ENCODE measurements at places on chromosomes 16 and 17.
A peak's percentile ranks its signal among the peaks of the same experiment; 100 is the strongest.

DNA sequence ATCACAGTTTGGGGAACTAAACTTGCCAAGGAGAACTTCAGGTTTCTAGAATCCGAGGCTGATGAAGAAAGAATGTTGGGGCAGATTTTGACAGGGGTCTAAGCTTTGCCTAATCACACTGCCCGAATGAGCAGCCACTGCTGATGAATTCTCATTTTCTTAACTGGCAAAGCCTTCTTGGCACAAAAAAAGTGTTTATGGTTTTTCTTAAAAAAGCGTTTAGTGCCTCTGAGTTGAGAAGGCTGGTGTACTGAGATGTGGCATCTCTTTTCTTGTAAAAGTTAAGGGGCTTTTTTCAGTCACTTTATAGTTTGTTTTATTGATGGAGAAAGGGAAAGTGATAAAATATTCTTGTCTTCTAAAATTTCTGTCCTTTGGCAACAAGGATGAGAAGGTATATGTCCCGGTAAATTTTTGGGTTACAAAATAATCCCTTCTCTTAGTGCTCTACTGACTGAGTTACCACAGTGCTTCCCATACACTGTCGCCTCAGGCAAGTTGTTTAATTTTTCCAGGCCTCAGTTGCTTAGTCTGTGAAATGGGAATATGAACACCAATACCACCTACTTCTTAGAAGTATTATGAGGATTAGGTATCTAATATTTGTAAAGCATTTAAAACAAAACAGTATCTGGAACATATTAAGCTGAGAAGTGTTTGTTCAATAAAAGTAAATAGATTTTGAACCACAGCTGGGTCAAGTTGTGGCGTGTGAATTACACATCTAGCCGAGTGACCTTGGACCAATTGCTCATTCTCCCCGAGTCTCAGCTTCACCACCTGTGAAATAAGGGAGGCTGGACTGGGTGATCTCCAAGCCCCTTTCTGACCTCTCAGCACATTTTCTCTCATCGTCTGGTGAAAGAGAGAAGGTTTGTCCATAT is 320.8 kb downstream of the HAPSTR1 start:
- no peak for DNase-seq

DNA sequence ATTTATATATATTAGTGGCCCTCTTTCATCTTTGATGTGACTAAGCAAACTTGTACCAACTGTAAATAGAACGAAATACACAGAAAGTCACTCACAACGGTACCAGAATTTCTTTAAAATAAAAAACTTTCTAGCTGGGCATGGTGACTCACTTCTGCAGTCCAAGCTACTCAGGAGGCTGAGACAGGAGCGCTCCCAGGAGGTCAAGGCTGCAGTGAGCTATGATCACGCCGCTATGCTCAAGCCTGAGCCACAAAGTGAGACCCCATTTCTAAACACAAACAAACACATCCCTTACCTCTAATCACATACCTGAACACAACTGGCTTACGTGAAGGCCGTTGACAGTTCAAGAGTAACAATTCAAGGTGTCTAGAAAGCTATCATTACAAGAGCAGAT is 29.7 kb downstream of the STAT5B start:
- no peak for DNase-seq

DNA sequence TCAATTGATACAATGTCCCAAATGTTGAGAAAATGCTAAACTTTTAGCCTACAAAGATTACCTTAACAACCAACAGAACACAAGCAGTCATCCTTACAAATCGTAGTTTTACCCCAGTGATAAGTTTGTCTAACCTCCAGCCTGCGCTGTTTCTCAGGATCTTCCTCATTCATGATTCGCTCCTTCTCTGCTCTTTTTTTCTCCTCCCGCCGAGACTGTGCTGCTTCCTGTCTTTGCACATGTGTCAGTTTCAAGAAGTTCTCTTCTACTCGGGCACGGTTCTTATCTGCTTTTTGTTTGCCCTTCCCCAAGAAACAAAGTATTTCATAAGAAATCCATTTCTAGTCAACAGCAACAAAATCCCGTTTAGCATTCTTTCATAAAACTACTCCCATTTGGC is 10.2 kb upstream of the STRADA start:
- DNase-seq = no peak

DNA sequence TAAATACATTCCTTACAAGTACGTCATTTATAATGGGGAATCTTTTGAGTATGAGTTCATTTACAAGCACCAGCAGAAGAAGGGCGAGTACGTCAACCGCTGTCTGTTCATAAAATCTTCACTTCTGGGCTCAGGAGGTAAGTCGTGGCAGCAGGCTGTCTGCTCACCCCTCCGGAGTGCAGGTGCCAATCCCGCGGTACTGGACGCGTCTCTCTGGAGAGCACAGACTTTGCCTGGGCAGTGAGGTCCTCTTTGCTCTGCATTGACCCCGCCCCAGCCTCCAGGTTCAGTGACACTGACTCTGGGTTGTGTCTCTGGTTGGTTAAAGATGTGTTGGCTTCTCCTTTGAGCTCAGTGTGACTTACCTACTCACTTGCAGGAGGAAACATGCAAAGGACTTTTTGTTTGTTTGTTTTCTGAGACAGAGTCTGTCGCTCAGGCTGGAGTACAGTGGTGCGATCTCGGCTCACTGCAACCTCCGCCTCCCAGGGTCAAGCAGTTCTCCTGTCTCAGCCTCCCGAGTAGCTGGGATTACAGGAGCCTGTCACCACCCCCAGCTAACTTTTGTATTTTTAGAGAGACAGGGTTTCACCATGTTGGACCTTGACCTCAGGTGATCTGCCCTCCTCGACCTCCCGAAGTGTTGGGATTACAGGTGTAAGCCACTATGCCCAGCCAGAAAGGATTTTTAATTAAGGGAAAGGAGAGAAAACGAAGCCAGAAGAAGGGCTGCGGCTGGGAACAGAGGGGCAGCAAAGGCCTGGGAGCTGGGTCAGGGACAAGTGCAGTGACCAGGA is 31.2 kb downstream of the RNF213 start:
- DNase-seq = no peak

DNA sequence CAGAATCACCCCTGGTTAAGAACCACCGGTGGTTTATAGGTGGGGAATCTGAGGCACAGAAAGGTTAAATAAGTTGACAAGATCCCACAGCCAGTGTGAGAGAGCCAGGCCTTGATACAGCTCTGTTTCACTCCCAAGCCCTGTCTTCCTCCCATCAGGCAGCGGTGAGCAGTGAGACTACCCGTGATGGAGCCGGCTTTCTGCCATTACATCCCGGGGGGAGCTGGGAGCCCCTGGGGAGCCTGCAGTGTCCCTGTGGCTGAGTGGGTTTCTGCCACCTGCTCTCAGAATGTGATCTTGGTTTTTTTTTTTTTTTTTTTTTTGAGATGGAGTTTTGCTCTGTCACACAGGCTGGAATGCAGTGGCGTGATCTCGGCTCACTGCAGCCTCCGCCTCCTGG is 66.4 kb downstream of the ABCC1 start:
- no peak for DNase-seq

GRCh38 chr16:84692451-84693214 is 7.2 kb upstream of the USP10 start:
- DNase-seq = peak; percentile 30

DNA sequence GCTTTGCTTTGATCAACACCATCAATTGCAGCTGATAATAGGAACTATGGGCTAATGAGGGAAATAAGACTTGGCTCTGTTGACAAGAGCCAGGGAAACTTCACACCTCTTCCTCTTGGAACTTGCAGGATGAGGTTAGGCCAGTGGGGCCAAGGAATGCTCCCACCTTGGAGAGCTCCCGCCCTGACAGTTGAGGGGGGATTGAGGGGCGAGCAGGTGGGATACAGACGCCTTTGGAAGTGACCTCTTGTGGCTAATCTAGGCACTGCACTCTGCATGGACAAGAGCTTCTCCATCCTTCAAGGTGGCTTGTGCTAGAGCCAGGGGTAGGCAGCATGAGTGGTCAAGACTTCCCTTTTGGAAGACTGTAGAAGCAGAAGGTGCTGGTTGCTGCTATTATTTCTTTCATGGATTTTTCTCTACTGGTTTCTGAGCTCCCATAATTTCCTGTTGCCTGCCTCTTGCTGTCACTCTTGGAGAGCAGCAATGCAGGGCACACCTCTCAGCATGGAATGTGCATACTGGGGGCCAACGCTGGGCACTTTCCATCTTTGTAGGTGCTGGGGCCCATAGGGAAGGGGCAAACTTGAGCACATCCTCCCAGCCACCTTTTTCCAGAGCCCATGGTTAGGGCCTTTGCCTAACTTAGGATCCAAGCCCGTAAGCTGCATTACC is 2.3 kb upstream of the PHF12 start:
- peak; percentile 59 for DNase-seq

DNA sequence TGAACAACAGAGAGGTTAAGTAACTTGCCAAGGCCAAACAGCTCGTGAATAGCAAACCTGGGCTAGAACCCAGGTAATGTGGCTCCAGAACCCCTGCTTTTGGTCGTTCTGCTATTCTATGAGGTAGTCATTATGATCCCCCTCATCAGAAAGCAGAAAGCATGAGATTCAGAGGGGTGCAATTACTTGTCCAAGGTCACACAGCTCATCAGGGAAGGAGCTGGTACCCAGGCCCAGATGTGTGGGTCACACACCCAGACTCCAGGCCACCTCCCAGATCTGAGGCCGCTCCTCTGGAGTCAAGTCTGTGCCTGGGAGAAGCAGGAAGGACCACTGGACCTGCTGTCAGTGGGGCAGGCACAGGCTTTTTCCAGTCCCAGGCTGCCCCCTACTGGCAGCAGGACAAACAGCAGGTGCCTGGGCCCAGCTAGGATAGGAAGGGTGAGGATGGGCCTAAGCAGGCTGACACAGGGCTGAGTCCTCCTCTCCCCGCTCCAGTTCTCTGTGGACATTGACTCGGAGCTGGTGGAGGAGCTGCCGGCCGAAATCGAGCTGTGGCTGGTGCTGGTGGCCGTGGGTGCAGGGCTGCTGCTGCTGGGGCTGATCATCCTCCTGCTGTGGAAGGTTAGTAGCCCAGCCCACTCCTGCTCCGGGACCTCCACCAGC is 7.8 kb upstream of the PDK2 start:
- peak; percentile 61 for DNase-seq

- no peak for DNase-seq
These were observed 363.2 kb downstream of the SNX29 start for GRCh38 chr16:12339686-12340085.

- DNase-seq = no peak
These were observed 13.6 kb downstream of the UBFD1 start for GRCh38 chr16:23570992-23571632.

GRCh38 chr17:61815863-61816503 is 47.3 kb downstream of the BRIP1 start:
- no peak for DNase-seq

DNA sequence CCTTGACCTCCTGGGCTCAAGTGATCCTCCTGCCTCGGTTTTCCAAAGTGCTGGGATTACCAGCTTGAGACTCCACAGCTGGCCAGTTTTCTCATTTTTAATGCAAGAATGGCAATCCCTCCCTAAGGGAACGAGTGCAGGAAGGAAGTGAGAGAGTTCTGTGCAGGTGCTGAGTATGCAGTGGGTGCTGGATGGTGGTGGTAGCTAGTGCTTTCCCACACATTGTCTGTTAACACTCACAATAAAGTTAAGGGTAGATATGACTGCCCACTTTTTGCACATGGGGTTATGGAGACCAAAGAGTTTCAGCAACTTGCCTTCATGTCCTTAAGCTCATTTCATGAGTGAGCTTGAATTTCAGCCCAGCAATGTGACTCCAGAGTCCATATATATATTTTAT is 18.5 kb downstream of the RGS9 start:
- no peak for DNase-seq

GRCh38 chr16:53054670-53055485 is at the start of gene CHD9:
Gene CHD9 (plus strand): TSS chr16:53054991. CDS start chr16:53156090, 101,099 bp downstream.
- DNase-seq = peak; percentile 83

- DNase-seq = no peak
These were observed 228.2 kb downstream of the GRIN2A start for GRCh38 chr16:9953908-9954570.

DNA sequence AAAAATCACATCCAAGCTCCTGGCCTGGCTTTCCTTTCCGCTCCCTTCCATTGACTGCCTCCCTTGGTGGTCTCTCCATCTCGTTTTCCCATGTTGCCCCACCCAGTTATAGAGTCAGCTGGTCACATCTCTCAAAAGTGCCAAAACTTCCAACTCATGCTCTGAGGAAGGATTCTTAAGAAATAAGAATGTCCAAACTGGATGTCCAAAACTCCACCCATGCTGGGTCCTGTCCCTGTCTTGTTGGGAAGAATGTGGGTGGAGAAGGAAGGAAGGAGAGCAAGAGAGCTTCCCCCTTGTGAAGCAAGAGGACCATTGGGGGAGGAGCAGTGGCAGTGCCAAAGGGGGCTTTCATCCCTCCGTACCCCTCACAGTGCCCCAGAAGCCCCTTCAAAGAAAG is 44.6 kb upstream of the MAP3K14 start:
- DNase-seq = no peak

GRCh38 chr16:77705351-77705750 is 17.0 kb upstream of the NUDT7 start:
- no peak for DNase-seq

DNA sequence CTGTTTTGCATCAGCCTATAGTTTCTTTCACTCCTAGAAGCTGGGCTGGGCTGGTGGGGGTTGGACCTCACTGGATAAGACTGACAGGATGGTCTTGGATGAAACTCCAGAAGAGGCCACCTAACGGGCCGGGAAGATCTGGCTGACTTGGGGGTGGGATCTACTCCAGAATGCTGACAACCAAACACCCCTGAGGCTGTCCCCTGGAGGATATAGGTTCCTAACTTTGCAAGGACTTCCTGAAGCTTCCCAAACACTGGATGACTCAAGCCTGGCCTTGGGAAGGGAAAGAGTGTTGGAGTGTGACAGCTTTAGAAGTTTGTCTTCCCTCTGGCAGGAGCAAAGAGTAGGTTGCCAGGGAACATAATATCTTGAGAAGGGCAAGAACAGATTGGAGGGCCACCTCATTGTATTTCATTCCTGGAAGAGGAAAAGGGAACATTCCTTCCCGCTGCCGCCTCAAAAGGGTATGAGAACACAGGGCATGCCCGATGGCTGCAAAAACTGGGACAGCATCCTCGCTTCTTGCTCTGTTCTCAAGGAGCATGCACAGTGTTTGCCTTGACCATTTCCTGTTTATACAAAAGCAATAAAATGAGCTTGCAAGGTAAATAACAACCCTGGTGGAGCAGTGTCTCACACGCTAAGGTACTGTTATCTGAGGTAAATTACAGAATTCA is 6.8 kb upstream of the CYB5B start:
- no peak for DNase-seq

DNA sequence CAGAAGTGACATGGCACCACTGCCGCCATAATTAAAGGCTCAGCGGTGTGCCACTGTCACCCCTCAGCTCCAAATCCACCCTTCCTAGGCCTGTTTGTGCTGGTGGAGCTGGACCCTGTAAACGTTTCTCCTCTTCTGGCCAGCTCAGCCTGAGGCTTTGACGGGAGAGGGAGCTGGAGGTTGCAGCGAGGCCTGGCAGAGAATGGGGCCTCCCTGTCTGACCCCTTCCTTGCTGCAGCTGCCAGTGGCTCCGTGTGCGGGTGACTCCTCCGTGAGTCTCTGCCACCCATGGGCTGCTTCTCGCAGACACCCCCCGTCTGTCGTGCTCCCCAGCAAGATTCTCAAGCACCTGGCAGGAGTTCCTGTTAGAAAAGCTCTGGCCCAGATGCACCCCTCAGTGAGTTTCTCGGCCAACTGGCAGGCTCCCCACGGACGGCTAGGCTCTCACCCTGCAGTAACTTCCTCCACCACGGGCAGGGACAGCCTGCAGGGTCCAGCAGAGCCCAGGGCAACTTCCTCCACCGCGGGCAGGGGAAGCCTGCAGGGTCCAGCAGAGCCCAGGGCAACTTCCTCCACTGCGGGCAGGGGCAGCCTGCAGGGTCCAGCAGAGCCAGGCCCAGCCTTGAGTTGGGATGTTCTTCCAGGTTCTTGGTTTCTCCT is 4.7 kb upstream of the CHMP6 start:
- DNase-seq = no peak

GRCh38 chr17:76200354-76200753 is 39.9 kb downstream of the RNF157 start:
- DNase-seq = no peak
